ENCODE measurements at places on chromosomes 16 and 17.

DNA sequence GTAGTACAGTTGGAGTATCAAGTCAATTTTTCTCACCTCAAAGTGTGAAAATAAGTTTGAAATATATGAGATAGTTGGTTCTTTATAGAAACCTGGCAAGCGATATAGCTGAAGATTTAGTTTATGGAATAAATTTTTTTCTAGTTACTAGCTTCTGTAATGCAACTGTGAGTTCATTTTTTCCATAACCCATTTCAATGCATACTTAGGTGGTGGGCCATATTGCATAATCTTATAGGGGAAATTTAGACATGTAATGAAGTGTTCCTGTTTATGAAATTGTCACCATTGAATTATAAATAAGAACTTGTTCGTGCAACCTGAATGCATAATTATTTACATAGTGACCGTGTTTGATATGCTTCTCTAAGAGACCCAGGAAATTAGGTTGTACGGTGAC is 9.0 kb downstream of the MOSMO start:
- peak; percentile 51 for DNase-seq

DNA sequence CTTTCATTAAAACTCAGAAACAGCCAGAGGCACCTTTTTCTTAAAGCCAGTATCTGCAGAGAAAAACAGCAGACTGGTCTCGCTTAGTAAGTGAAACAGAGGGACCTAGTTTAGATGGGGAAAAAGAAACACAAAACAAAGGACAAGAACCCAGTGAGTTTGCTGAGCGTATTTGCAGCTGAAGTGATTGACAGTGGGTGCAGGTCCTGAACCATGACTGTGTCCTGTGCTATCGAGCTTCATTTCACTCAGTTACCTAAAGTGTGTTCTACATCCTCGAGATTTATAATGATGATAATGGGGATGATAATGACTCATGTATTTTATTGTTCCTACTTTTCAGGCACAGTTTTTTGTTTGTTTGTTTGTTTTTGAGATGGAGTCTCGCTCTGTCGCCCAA is 31.7 kb upstream of the WFIKKN2 start:
- no peak for DNase-seq

DNA sequence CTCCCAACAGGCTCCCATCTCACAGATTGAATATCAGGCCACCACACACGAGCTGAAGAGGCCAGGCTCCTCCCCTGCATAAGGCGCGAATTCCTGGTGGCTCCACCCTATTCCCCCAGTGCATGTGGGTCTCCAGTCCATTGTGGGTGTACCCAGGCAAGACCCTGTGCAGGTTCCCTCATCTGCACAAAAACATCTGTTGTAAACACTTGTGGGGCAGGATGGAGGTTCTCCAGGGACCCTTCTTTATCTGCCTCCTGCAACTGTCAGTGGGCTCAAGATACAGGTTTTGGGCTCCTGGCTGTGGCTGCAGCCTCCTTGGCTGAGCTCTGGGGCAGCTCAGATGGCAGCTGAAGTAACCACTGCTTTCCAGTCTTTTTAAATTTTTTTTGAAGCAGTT is 17.6 kb upstream of the LGALS9 start:
- DNase-seq, result no peak

DNA sequence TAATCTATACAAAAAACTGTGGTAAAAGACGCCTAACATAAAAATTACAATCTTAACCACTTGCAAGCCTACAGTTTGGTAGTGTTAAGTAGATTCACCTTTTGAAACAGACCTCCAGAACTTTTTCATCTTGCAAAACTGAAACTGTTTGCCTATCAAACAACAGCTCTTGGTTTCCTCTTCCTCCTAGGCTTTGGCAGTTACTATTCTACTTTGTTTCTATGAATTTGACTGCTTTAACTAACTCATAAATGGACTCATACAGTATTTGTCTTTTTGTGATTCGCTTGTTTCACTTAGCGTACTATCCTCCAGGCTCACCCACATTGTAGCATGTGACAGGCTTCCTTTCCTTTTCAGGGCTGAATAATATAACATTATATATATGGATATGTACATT is 97.0 kb downstream of the PRKCA start:
- no peak for DNase-seq

DNA sequence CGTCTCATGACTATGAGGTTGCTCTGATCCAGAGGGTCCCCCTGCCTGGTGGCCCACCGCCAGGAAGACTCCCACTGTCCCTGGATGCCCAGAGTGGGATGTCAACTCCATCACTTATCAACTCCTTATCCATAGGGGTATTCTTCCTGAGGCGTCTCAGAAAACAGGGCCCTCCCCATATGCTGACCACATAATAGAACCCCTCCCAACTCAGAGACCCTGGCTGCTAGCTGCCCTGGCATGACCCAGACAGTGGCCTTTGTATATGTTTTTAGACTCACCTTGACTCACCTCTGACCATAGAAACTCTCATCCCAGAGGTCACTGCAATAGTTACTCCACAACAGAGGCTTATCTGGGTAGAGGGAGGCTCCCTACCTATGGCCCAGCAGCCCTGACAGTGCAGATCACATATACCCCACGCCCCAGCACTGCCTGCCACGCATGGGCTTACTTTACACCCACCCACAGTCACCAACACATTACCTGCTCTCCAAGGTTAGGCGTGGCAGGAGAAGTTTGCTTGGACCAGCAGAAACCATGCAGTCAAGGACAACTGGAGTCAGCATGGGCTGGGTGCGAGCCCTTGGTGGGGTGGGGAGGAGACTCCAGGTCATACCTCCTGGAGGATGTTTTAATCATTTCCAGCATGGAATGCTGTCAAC is 2.3 kb upstream of the G6PC1 start:
- no peak for DNase-seq

DNA sequence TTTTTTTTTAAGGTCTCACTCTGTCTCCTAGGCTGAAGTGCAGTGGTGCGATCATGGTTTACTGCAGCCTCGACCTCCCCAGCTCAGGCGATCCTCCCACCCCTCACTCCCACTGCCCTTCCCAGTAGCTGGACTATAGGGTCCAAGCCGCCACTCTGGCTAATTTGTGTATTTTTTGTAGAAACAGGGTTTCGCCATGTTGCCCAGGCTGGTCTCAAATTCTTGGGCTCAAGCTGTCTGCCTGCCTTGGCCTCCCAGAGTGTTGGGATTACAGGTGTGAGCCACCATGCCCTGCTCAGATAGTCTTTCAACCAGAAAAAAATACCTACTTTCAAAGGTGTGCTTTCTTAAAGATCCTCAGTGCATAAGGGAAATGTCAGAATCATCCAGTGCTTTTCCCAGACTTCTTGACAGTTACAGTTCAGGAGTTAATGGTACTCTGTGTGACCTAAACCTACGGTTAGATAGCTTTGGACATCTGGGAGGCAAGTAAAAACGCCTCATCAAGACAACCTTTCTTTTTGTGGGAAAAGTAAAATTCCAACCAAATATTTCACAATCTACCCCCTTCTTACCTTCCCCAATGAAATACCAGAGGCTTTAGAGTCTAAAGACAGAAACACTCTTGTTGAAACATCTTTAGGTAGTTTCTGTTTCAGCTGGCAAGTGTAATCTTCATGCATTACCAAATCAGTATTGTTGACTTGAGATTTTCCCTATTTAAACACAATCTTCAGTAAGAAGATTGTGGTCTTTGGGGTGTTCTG is 6.8 kb downstream of the RSPRY1 start:
- peak; percentile 11 for DNase-seq

DNA sequence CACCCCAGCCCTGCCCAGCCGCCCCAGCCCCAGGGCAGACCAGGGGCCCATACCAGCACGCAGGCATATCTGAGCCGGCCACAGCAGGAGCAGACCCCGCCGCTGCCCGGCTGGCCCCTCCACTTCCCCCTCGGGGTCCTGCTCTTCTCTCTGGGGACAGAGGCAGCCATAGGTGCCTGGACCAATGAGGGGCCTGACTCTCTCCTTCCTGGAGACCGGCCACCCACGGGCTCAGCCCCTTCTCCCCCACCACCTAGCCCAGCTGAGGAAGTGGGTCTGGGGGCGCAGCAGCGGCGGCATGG is 3.8 kb downstream of the TMC6 start:
- DNase-seq, result no peak

DNA sequence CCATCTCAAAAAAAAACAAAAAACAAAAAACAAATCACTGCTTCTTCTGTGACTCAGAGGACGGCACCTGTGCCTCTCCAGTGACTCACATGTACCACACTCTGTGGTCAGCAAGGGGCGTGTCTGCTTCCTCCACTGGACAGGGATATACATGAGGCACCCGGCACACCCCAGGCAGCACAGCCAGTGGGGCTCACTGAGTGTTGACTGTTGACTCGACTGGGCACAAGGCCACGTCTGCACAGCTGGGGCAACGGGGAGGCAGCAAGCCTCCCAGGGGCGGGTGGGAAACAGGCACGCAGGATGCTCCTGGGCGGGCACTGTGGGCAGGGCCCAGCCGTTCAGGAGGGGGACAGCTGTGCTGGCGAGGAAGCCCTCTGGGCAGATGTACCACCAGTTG is 64.1 kb downstream of the TIMM22 start:
- peak; percentile 56 for DNase-seq

- no peak for DNase-seq
Observed at GRCh38 chr17:81992306-81993102, 15.1 kb downstream of the ASPSCR1 start.

GRCh38 chr16:66798161-66798560 is 3.2 kb downstream of the TERB1 start:
- DNase-seq, result no peak

DNA sequence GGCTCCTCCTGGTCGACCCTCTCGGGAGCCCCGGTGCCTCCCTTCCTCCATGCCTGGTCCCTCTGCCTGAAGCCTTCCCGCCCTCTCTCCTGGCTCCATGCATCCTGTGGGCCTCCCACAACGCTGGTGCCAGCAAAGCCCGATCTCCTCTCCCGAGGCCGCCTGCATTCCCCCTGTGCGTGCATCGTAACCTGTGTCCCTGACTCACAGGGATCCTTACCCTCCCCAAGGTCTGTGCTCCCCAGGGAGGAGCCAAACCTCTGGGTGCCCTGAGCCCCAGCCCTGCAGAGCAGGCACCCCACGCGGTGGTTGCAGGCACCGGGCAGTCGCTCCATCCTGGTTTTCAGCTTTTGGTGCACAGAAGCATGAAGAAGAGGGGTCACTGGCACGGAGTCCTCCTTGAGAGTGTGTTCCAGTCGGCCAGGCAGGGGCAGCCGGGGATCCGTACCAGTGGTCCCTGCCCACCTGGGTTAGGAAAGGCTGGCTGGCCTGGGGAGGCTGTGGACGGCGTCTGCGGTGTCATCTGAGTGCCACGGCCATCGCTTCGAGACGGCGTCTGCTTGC is 1.8 kb upstream of the ENPP7 start:
- DNase-seq, result no peak

- DNase-seq, result no peak
Observed at GRCh38 chr17:8122924-8123694, 797 bp downstream of the HES7 start.

DNA sequence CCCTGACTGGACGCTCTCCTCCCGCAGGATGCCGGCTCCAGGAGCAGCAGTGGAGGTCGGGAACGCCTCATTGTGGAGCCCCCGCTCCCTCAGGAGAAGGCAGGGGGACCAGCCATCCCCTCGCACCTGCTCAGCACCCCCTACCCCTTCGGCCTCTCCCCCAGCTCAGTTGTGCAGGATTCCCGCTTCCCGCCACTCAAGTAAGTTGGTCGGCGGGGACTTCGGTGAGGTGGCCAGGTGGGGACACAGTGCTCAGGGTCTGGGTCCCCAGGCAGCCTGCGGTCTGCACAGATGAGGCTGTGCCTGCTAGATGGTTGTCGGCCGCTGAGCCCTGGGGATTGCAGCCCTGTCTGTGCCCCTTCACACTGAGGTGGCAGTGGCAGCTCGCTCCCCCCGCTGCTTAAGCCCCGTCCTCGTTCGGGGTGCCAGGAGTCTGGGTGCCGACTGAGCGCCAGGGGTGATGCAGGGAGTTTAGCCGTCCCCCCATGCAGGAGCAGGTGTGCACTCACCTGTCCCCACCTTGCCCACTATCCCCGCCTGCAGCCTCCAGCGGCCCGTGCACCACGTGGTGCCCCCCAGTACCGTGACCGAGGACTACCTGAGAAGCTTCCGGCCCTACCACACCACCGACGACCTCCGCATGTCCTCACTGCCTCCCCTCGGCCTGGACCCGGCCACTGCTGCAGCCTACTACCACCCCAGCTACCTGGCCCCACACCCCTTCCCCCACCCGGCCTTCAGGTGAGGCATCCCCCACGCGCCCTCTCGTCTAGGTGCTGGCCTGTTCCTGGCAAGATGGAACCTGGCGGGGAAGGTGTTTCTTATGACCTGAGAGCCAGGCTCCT is 34.3 kb downstream of the GINS2 start:
- no peak for DNase-seq

- peak; percentile 18 for DNase-seq
Observed at GRCh38 chr17:8324923-8325322, 14.7 kb upstream of the ODF4 start.

- peak; percentile 38 for DNase-seq
Observed at GRCh38 chr17:57085448-57086068, 512 bp downstream of the AKAP1 start.

- DNase-seq, result no peak
Observed at GRCh38 chr16:14303639-14304394, 232.7 kb downstream of the MRTFB start.

Measured in inflammatory macrophage treated with lipopolysaccharide for 4 hours (primary cell).